Heart right ventricle (tissue), 16 donors: ENCODE measurements at places on chromosomes 5 and 9.
A peak's percentile ranks its signal among the peaks of the same experiment; 100 is the strongest.

DNA sequence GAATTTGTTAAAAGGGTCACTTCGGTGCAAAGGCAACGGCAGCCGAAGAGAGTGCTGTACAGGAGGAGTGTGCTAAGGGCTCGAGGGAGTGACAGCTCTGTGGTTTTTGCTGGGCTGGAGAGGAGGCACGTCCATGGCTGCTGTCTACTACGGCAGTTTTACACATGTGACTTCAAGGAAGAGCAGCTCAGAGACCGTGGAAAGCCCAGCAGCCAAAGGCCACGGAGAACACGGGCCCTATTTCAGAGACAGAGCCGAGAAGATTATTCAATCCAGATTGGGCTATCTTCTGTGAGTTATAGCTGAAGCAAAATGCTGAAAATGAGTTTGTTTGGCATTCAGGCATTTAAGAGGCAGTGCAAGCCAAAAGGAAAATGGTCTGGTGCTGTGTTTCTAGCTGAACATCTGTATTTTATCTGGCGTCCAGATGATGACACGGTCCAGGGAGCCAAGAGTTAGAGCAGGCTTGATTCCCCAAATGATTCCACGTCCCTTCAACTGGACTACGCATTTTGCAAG lies 96.4 kb downstream of the RFK start:
- DNase-seq = peak; percentile 40

DNA sequence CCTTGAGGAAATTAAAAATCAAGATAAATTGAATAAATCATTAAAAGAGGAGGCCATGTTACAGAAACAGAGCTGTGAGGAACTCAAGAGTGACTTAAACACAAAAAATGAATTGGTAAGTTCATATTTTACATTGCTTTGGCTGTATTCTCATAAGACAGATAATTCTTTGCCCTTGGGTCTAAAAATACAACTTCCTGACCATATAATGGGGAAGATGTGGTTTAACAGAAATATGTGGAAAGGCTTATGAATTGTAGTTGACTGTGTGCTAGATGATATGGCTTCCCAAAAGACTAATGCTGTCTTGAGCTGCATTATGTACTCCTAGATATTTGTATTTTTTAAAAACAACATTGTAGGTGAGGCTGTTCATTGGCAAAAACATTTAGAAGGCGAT lies 33.1 kb downstream of the CNTRL start:
- DNase-seq = no peak

- DNase-seq = no peak
These were observed 149.5 kb upstream of the PHYKPL start for GRCh38 chr5:178381921-178382695.

DNA sequence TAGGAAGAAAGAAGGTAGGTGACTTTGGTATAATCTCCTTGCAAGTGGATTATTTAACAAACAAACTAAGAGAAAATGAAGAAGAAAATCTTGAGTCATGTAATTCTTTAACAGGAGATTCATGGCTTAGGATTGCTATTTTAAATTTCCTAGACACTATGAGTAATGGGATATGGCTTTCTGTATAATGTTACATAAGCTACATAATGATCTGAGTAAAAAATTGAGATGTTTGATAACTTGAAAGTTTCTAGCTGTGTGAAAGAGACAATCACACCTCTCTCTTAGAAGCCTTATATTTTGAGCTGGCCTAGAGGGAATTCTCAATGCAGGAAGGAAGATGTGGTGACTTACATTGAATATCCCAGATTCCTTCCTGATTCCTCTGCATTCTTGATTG lies 92.5 kb downstream of the CDH9 start:
- no peak for DNase-seq

- no peak for DNase-seq
These were observed 516.1 kb upstream of the CDH10 start for GRCh38 chr5:25160891-25161290.

- no peak for DNase-seq
These were observed 39.2 kb downstream of the ANXA2R start for GRCh38 chr5:43000914-43001313.

GRCh38 chr9:21598749-21599148 lies 116.6 kb upstream of the IFNE start:
- DNase-seq = no peak

DNA sequence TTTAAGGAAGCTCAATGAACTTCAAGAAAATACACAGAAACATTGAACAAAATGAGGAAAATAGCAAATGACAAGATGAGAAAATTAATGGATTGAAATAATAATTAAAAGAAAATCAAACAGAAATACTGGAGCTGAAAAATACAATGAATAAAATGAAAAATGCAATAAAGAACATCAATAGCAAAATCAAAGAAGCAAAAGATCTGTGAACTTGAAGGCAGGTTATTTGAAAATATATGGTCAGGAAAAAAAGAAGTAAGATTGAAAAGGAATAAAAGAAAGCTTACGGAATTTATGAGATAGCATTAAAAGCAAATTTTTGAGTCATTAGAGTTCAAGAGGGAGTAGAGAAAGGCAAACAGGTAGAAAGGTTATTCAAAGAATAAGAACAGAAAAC lies 42.4 kb downstream of the CERT1 start:
- no peak for DNase-seq

- DNase-seq = peak; percentile 33
These were observed 314.2 kb downstream of the CDK5RAP2 start for GRCh38 chr9:120265791-120266190.

DNA sequence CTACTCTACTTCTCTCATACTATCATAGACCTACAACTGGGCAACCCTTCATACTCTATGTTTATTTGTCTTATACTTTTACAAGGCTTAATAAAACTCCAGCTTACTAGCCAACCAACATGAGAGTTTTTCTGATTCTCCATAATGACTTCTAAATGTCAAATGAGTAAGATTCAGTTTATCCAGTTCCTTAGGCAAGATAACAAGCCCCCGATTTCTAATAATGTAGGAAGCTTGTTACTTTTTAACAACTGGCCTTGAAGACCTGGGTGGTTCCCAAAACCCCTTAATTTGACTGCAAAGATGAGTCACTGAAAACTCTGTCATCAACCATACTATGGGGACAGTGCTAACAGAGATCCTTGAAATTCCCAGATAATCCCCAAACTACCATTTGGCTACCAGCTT lies 294.6 kb upstream of the ACTBL2 start:
- DNase-seq = no peak

DNA sequence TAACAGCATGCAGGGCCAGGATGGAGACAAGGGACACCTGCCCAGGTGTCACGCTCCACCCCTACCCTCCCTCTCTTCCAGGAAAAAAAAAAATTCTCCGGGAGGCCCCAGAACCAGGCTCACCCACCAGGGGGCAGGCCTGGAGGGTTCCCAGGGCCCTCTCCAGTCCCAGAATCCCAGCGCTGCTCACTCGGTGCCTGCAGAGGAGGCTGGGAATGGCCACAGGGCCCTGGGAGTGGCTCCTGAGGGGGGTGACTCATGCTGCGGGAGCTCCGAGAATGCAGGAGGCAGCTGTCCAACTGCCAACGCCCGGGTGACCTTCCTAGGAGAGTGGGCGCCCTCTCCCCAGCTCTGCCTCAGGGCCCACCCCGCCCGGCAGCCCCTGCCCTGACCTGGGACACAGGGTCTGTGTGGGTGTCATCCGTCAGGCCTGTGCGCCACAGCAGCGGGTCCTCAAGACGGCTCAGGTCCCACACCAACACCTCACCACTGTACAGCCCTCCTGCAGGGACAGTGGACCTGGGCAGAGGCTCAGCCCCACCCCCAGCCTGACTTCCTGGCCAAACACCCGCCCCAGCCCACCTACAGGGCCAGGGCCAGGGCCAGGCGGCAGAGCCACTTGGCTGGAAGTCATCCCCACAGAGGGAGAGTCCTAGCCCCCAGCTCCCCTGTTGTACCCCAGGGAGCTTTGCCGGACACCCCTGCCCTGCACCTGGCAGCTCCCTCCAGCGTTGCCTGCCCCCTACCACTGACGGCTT lies 21.2 kb downstream of the DYNC2I2 start:
- DNase-seq = peak; percentile 88

GRCh38 chr9:75990156-75990555 lies 99.7 kb downstream of the PCSK5 start:
- DNase-seq = no peak

GRCh38 chr5:102959055-102959454 lies 160.9 kb downstream of the GIN1 start:
- DNase-seq = no peak

GRCh38 chr5:159878988-159879471 lies 37.3 kb upstream of the ADRA1B start:
- peak; percentile 65 for DNase-seq

GRCh38 chr5:172443441-172444109 lies 10.8 kb downstream of the SH3PXD2B start:
- DNase-seq = peak; percentile 80

DNA sequence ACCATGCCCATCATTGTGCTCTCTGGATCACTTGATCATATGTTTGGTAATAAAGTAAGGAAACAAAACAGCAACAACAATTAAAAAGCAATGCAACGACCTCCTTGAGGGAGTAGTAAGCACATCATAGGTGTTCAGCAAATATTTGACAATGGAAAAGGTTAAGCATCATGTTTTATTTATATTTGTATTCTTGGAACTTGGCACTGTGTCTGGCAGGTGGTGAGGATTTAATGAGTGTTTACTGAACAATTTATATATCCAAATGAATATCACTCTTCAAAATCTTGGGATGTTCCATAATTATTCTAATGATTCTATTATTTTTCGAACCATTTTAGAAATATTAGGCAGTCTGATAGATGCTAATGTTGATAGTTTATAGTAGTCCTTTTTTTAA lies 6.2 kb downstream of the PIP5K1B start:
- DNase-seq = no peak

GRCh38 chr5:31502506-31502905 lies 29.4 kb downstream of the DROSHA start:
- DNase-seq = no peak

GRCh38 chr9:117511852-117512481 lies 97.1 kb upstream of the ASTN2 start:
- DNase-seq = no peak

GRCh38 chr9:92308893-92309292 lies 15.4 kb upstream of the IARS1 start:
- no peak for DNase-seq

DNA sequence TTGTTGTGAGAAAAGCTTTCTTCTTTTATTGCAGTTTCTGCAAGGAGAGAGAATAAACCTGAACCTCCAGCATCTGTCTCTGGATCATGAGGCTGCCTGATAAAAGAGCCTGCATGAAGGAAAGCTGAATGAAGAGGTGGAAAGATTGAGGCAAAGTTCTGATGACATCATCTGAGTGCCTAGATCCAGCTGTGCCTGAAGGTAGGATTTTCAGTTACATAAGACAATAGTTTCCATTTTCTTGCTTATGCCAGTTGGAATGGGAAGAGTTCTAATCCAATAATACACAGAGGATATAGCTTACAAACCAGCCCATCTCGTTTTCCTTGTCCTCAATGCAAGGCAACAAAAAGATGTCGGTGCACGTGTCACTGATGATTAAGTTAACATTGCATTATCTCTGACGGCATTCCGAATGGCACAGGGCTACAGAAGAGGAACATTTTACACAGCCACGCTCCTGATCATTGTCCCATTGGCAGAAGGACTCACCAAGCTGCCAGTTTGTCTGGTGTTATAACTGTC lies 105.5 kb upstream of the ERCC6L2 start:
- no peak for DNase-seq
